Brain (organoid and tissue), 16 donors: ENCODE measurements at places on chromosomes 12 and 14. TPM values are rescaled to one million over a fixed set of nuclear protein-coding genes. Genes with fewer than 3 reads are reported as not detected.

The TSPAN8 gene
- polyA plus RNA-seq = 5.5 TPM

The KIF26A gene
- 15.3 TPM for polyA plus RNA-seq

The IAPP gene
- not detected for polyA plus RNA-seq

The ANO4 gene
- polyA plus RNA-seq = 9.0 TPM

The CIT gene
- polyA plus RNA-seq = 23.4 TPM

The ASIC1 gene
- 13.8 TPM for polyA plus RNA-seq

The COX8C gene
- polyA plus RNA-seq = not detected

The KERA gene
- polyA plus RNA-seq = not detected

The LIN7A gene
- 10.4 TPM for polyA plus RNA-seq

The NAV3 gene
- polyA plus RNA-seq = 1.7 TPM

The FGF6 gene
- polyA plus RNA-seq = not detected

The CDCA3 gene
- polyA plus RNA-seq = 38.2 TPM

The KCNK13 gene
- polyA plus RNA-seq = 0.85 TPM

The CPNE6 gene
- 20.6 TPM for polyA plus RNA-seq

The TOMM20L gene
- polyA plus RNA-seq = not detected

The MIA2 gene
- polyA plus RNA-seq = 8.7 TPM
